ENCODE measurements at places on chromosomes 6 and 20. TPM values are rescaled to one million over a fixed set of nuclear protein-coding genes. Genes with fewer than 3 reads are reported as not detected.

The TP53TG5 gene
- total RNA-seq = not detected

The GNMT gene
- not detected for total RNA-seq

The RIPOR3 gene
- 1.7 TPM for total RNA-seq

The GPX5 gene
- not detected for total RNA-seq

The KIAA0408 gene
- total RNA-seq = 116 TPM

The LKAAEAR1 gene
- total RNA-seq = 0.78 TPM

The TNFRSF21 gene
- 42.6 TPM for total RNA-seq

The SLC17A3 gene
- not detected for total RNA-seq

The BPIFA1 gene
- not detected for total RNA-seq

The CTCFL gene
- not detected for total RNA-seq

The C20orf204 gene
- 1.2 TPM for total RNA-seq

The RIPPLY2 gene
- total RNA-seq = 12.9 TPM

The SYTL3 gene
- 2.0 TPM for total RNA-seq

The PAQR8 gene
- 12.8 TPM for total RNA-seq

The TCF15 gene
- 0.47 TPM for total RNA-seq

The VGLL2 gene
- total RNA-seq = not detected

The DUSP15 gene
- total RNA-seq = 3.0 TPM

The PDE10A gene
- 62.7 TPM for total RNA-seq

The HLA-DQA1 gene
- 0.16 TPM for total RNA-seq

The COL9A3 gene
- total RNA-seq = 37.1 TPM

The TCFL5 gene
- 12.3 TPM for total RNA-seq

The PDYN gene
- not detected for total RNA-seq

The MACROD2 gene
- total RNA-seq = 60.4 TPM

The GATA5 gene
- total RNA-seq = 0.16 TPM

The TRIM40 gene
- total RNA-seq = not detected

The CDH26 gene
- 1.4 TPM for total RNA-seq

The MOCS1 gene
- 4.7 TPM for total RNA-seq

The CLVS2 gene
- total RNA-seq = 56.1 TPM

The MAP1LC3A gene
- total RNA-seq = 30.7 TPM

The CST11 gene
- total RNA-seq = not detected

The HTR1E gene
- total RNA-seq = 0.16 TPM
